Panc1 (cell line): ENCODE measurements at places on chromosomes 6 and 20.
A peak's percentile ranks its signal among the peaks of the same experiment; 100 is the strongest.

GRCh38 chr6:168555618-168556273 is 114.8 kb downstream of the SMOC2 start:
- no peak for DNase-seq
- H3K36me3 ChIP-seq: no peaks in the 10 kb centered on the region
- H3K4me1 ChIP-seq: no peaks in the 10 kb centered on the region
- no peak overlapping the region for H3K27ac ChIP-seq
- H3K27me3 ChIP-seq: no peaks in the 10 kb centered on the region

DNA sequence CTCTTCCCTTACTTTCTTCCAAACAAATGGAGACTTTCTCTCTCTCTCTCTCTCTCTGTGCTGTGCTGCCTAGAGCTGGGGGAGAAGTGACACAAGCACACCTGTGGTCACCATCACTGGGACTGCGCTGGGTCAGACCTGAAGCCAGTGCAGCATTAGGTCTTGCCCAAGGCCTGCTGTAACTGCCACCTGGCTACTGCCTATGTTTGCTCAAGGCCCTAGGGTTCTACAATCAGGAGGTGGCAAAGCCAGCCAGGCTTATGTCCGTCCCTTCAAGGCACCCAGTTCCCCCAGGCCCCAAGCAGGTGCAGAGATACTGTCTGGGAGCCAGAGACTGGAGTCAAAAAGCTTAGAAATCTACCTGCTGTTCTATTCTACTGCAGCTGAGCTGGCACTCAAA is 49.4 kb upstream of the TOP1 start:
- no peaks in the 10 kb centered on the region for H3K27me3 ChIP-seq
- H3K4me1 ChIP-seq: no peaks in the 10 kb centered on the region
- H3K36me3 ChIP-seq: no peaks in the 10 kb centered on the region
- no peak for DNase-seq
- H3K4me3 ChIP-seq: no peak overlapping the region

DNA sequence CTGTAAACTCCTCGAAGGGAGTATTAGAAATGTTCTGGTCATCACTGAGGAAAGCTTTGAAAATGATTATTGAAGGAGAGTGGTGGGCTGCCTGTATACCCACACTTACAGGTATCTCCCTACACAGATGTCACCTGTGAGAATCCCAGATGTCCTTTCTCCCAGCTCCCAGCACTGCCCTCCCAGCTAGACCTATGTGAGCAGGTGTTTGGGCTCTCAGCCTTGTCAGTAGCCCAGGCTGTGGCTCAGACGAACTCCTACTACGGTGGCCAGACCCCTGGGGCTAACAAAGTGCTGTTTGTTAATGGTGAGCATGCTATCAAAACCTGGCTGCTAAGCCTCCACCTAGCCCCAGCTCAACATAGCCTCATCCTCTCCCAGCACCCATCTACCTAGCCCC is 7.1 kb downstream of the PRSS16 start:
- no peak for DNase-seq
- peaks cover 3% of the 10 kb centered on the region; the same call in 1 of the 2 replicates for H3K27me3 ChIP-seq
- H3K4me3 ChIP-seq: no peak overlapping the region
- no peak overlapping the region for H3K27ac ChIP-seq
- no peaks in the 10 kb centered on the region; the same call in 1 of the 2 replicates for H3K4me1 ChIP-seq

- H3K4me3 ChIP-seq: no peak overlapping the region
- no peaks in the 10 kb centered on the region for H3K36me3 ChIP-seq
- H3K27ac ChIP-seq: no peak overlapping the region
- no peaks in the 10 kb centered on the region for H3K27me3 ChIP-seq
- no peaks in the 10 kb centered on the region for H3K4me1 ChIP-seq
- DNase-seq: no peak
Measured at GRCh38 chr6:100426241-100426640, 38.5 kb downstream of the SIM1 start.

DNA sequence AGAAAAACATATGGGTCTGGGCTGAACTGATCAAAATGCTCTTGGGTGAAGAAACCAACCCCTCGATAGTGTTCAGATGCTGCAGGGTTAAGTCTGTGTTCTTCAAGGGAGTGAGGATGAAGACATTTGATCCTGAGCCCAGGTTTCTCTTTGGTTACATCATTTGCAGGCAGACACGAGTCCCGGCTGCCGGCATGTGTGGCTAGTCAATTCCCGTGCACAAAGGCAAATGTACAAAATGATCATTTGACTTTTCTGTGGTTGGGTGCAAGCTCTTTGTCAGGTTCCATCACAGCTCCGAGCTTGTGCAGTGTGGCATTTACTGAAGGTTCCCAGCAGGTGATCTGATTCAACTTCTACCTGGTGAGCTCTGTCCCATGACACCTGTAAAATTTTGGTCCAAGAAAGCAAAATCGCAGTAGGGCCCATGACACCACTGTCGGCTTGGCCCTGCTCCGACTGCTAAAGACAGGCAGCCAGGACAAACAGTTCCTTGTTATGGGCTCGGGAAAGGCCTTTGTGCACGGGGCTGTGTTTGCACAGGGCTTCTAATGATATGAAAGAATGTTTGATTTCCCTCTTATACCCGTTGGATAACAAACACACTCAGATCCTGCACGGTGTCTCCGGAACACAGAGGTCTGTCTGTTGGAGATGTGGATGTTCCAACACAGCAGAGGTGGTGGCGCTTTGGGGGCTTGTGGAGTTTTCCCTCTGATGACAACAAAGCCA is 46.9 kb downstream of the GJA10 start:
- H3K4me1 ChIP-seq: peaks cover 2% of the 10 kb centered on the region; the same call in 1 of the 2 replicates
- no peak overlapping the region for H3K4me3 ChIP-seq
- H3K36me3 ChIP-seq: no peaks in the 10 kb centered on the region
- DNase-seq: no peak

DNA sequence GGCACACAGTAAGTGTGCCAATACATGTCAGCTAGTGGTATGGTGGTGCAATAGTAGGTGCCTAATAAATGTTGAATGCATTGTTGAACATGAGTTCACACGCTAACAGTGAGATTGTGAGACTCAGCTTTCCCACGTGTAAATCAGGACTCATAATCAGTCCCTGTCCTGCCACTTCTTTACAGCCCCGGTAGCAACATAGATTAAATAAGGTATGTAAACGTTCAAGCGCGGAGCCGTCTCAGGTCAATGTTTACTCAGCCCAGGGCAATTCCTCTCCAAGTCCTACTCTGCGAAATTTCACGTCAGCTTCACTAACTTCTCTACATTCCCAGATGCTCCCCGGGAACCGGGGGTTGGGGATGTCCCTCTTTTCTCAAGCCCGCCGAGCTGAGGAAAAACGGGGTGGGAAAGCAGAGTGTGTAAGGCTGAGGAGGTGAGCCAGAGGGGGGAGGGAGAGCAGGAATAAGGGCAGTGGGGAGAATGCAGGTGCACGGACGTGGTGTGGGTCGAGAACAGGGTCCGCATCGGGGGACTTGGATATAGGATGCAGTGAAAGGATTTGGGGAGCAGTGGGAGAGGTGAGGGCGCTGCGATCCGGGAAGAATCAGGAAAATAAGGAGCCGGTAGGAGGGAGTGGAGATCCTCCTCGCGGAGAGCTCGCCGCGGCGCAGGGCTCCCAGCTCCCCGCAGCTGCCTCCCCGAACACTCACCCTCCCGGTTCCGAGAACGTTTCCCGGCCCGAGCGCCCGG is 544 bp upstream of the TP53INP2 start:
- peaks cover 8% of the 10 kb centered on the region for H3K4me1 ChIP-seq
- peak overlapping the region; percentile 87 for H3K4me3 ChIP-seq
- H3K27me3 ChIP-seq: no peaks in the 10 kb centered on the region
- no peaks in the 10 kb centered on the region for H3K36me3 ChIP-seq

GRCh38 chr6:81861281-81861680 is 108.8 kb upstream of the TENT5A start:
- H3K36me3 ChIP-seq: no peaks in the 10 kb centered on the region
- no peak overlapping the region for H3K27ac ChIP-seq
- H3K4me1 ChIP-seq: no peaks in the 10 kb centered on the region

DNA sequence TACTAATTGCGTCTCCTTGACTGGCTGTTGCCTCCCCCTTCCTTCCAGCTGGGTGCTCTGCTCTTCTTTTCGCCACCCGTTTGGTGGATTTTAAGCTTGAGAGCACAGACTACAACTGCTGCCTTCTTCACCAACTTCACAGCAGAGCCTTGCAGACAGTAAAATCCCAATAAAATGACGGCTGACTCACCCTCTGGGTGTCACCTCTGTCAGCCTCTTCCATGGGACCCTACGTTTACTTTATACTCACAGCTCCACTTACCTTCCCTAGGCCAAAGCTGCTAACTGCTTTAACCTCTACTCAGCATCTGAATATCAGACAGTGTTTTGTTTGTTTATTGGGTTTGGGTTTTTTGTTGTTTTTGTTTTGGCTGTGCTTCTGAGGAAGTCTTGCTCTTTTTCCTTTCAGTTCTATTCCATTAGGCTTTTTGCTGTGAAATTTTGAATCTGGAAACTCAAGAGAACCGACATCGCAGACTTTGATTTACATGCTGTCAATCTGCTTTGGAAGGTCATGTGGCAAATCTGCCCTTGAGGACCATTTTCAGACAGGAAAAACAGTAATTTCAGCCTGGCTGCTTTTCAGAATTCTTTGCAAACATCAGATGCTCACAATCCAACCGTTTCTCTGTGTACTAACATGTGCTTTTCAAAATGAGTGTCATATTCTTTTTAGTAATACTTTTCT is 2.4 kb downstream of the AGPAT4 start:
- no peak for DNase-seq
- H3K27me3 ChIP-seq: no peaks in the 10 kb centered on the region
- H3K4me1 ChIP-seq: peaks cover 24% of the 10 kb centered on the region
- H3K4me3 ChIP-seq: no peak overlapping the region
- peaks cover 4% of the 10 kb centered on the region; the same call in 1 of the 2 replicates for H3K36me3 ChIP-seq

DNA sequence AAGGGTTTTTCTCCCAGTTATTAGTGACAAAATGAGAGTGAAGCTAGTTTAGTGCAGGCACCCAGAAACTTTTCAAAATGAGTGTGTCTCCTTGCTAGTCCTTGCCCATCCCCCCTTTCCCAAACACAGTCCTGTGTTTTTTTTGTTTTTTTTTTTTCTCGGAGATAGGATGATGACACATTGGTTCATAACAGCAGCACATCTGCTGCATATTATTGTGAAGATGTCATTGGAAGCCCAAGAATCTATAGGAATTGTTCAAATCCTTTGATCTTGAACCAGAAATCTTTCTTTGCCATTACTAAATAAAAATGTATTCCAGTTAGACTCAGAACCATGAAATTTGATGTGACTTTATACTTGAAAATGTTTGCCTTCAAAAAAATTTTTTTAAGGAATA is 162.4 kb downstream of the FRK start:
- DNase-seq: no peak
- no peaks in the 10 kb centered on the region for H3K27me3 ChIP-seq
- H3K27ac ChIP-seq: no peak overlapping the region
- no peak overlapping the region for H3K4me3 ChIP-seq
- no peaks in the 10 kb centered on the region for H3K4me1 ChIP-seq

DNA sequence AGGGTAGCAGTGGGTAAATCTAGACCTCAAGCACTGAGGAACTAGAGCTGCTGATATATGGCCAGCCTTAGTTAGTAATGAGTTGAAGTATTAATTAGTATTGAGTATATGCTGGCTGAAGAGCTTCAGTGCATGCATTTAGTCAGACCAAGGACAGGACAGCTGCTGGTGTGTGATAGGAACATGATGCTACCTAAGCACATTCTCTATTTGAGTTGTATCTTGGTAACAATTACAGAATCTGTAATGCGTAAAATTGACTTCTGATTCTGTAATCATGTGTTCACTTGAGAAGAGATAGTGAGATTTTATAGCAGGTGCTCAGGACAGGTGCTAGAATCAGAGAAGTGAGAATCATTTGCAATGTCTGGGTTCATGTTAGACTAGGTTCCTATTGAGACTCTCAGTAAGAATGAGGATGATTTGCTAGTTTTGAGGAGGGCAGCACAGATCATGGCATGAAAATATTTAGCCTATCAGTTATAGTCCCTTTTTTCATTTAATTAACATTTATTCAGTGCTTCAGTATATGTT is 369.4 kb upstream of the HS3ST5 start:
- no peak overlapping the region for H3K4me3 ChIP-seq
- no peaks in the 10 kb centered on the region for H3K27me3 ChIP-seq
- H3K27ac ChIP-seq: no peak overlapping the region
- H3K4me1 ChIP-seq: no peaks in the 10 kb centered on the region
- DNase-seq: no peak

DNA sequence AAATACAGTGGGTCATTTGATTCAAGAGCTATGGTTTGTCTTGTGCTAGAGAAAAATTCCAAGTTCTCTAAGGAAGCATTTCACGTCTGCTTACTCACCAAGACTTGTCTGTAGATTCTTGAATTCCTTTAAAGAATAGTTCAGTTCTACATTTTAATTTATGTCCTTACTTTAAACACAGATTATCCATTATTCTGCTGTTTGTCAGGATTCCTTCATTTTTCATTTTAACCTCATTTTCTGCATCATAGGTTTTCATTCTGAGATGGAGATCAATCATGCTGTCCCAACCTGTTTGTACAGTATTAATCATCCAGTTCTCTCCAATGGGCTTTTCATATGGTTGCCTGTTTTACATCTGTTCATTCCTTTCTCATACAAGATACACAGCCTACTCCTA is 24.5 kb upstream of the POPDC3 start:
- no peak overlapping the region for H3K4me3 ChIP-seq
- H3K27ac ChIP-seq: no peak overlapping the region
- no peak for DNase-seq
- no peaks in the 10 kb centered on the region for H3K27me3 ChIP-seq
- no peaks in the 10 kb centered on the region for H3K36me3 ChIP-seq

DNA sequence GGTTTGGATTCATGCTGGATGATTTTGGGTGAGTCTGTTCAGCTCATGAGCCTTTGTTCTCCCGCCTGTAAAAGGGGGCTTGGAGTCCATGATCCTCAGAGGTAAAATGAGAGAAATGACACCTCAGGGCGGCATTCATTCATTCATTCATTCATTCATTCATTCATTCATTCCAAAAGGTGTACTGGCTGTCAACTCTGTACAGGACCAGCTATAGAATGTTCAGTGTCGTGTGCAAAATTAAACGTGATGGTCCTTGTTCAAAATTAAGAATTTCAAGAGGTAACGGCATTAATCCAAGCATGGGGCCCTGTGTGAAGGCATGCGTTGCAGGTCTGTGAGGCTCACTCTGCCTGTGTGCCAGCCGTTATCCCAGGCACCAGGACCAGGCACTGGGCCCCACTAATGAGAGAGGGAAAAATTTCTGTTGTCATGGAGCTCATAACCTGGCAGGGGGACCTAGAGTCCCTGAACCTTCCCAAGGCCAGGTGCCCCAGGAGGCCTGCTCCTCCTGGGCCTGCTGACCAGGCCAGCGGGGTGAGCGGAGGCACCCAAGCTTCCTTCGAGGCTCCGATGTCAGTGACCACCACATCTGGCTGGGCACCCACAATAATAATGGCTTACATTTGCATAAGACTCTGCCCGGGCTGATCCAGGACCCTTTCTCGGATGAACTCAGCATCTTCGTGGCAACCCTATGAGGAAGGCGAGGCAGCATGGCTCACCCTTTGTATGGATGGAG is 53.2 kb downstream of the CEBPB start:
- no peak for DNase-seq
- peak overlapping the region; percentile 69 for H3K27ac ChIP-seq
- no peaks in the 10 kb centered on the region for H3K36me3 ChIP-seq
- peaks cover 40% of the 10 kb centered on the region for H3K4me1 ChIP-seq
